ENCODE measurements at places on chromosomes 3 and 15.

DNA sequence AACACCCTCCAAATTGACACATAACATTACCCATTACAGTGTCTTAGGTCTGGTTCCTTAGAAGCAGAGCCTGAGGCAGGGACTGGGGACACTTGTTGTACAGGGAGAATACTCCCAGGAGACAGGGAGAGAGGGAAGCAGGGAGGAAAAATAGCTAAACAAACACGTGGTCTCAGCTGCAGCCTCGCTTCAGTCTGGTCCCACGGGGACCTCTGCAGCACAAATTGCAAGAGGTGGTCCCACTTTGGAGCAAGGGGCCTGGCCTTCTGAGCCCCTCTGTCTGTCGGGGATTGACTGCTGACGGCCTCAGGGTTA, 25.0 kb upstream of the PLA2G4D start:
- no peak for DNase-seq

DNA sequence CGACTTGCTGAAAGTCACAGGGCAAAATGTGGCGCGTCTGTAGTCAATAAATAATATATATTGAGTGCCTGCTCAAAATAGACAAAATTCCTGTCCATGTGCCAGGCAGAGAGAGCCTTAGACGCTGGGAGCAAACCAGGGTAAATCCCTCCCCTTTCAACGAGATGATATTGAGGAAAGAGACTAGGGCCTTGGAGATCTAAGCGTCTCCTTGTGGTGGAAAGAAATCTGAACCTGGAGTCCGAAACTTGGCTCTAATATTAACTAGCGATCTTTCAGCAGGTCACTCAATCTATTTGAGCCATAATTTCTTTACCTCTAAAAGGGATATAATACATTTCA, 348 bp upstream of the DPP8 start:
- no peak for DNase-seq

DNA sequence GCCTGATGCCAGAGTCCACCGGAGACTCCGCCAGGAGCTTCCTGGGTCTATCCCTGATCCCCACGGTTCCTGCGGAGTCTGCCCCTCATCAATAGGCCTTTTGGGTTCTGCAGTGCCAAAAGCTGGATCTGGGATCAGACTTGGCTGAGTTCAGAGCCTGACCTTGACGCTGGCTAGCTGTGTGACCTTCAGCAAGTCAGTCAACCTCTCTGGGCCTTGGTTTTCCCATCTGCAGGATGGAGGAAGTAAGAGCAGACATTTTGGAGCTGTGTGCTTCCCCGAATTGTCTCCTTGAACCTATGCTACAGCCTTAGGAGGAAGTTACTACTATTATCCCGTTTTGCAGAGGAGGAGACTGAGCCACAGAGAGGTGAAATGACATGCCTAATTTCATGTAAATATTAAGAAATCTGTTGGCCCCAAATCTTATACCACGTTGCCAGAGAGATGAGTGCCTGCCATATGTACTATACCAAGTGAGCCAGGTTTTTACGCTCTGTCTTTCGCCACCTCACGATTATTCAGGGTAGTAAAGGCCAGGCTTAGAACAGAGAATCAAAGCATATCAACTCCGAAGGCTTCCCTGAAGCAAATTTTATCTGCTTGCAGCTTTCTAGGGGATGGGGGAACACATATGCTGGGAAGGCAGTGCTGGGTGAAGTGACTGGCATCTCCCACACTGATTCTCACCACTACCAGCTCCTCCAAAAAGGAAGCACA, 112.5 kb downstream of the SRGAP3 start:
- DNase-seq = no peak

- DNase-seq = no peak
Observed at GRCh38 chr3:54427501-54427900, 305.1 kb downstream of the CACNA2D3 start.

GRCh38 chr3:113038328-113038727, 47.5 kb downstream of the GTPBP8 start:
- DNase-seq = no peak

GRCh38 chr3:53775018-53775417, 71.2 kb downstream of the CHDH start:
- no peak for DNase-seq

GRCh38 chr3:69938931-69939330, 60.6 kb upstream of the SAMMSON start:
- DNase-seq = no peak

- DNase-seq = no peak
Observed at GRCh38 chr15:39747326-39747725, 35.3 kb downstream of the FSIP1 start.

DNA sequence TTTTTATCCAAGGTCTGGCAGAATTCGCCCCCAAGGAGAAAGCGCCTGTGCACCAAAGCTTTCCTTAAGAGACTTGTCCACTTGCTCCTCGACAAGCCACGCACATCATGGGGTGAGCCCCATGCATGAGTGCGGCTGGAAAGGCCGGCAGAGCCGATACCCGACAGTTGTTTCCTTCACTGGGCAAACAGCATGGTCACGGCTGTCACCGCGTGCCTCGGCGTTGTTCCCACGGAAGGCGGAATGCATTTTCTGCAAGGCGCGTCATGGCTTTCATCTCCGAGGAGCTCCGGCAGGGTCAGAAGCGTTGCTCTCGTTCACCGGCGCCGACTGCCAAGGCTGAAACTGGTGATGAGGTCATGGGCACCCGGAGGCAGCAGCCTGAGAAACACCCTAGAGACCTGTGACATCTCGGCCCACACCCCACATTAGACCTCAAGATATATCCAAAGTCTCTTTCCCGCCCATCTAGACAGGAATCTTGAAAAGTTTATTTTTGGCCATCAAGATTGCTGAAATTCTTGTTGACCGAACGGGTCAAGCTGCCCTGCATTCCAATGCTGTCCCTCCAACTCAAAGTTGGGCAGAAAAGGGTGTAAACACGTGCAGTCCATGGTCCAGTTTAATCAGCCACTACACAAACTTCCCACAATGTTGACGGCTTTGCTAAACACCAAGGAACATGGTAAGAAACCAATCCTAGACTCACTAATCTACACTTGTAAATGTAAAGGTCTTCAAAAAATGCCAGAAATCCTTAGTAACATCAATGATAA, 604 bp upstream of the TJP1 start:
- no peak for DNase-seq

DNA sequence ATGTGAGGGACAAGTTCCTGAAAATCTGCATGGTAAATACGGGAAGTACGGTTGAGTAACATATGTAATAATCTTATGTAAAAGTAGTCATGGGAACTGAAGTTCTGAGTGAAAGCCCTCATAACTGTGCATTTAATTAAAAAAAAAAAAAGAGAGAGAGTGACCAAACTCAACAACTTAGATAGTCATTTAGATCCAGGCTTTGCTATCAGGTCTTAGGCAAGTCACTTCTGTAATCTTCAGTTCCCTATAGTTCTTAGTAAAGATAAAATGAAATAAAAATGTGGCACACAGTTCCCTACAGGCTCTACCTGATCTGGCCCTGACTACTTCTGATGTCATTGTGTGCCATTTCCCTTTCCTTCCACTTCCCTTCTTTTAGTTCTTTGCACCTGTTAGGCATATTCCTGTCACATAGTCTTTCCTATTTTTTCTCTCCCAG, 15.0 kb downstream of the RNF111 start:
- peak; percentile 24 for DNase-seq

DNA sequence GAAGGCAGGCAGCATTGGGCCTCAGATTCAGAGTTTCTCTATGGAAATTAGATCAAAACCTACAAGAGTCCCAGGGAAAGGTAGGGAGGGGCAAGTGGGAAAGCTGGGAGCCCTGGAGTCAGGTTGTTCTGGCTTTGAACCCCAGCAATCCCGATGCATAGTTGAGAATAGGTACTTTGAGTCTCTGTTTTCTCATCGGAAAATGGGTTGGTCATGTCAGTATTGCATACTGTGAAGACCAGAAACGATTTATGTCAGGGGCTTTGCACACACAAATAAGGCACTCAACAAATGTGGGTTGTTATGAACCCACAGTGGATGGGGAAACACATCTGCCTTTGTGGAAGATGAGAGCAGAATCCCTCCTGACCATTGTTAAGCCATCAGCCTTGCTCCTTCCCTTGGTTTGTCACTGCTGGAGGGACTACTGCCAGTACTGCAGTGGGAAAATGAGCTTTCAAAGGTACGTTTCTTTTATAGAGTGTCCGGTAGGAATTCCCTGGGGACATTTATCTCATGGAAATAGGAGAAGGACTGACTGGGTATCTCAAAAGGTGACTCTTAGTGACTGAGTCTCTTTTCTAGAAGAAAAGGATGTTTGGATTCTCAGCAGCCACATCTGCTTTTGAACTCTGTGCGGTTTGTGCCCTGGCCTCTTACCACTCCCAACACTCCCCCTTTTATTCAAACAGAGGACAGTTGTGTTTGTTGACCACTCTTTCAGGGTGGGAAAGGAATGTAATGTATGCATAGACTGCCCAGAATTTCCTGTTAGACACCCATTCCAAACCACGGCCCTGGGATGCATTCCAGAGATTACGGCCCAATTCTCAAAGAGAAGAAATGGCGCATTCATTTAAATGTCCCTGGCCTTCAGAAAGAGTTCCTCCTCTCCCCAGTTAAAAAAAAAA, 54.6 kb upstream of the VILL start:
- no peak for DNase-seq

GRCh38 chr3:111547631-111548030, 5.6 kb downstream of the CD96 start:
- DNase-seq = peak; percentile 1

DNA sequence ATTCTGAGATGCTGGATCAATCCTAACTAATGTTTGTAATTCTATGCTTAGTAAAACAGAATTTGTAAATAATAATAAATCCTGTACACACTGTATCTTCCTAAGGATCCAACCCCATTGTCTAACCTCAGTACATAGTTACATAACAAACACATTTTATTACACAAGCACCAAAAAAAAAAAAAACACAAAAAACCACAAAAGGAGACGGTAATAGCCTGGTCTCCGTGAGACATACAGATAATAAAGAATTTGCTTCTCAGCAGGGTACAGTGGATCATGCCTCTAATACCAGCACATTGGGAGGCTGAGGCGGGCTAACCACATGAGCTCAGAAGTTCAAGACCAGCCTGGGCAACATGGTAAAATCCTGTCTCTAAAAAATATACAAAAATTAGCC, 558.7 kb downstream of the MAGI1 start:
- no peak for DNase-seq

DNA sequence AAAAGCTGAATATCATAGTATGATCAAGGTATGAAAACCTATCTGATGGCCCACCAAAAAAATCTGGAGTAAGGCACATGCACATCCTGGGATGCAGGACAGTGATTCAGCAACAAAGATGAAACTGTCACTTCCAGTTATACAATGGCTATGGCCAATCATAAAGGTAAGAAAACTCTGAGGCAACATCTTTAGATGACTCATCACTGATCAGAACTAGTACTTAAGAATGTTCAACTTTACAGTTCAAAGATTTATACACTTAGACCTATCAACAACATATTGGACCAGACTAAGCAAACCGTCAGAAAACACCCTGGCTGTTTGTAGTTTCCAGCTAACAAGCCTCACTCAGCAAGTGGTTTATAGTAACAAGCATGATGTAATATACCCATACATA, 21.3 kb upstream of the PLCH1 start:
- no peak for DNase-seq

DNA sequence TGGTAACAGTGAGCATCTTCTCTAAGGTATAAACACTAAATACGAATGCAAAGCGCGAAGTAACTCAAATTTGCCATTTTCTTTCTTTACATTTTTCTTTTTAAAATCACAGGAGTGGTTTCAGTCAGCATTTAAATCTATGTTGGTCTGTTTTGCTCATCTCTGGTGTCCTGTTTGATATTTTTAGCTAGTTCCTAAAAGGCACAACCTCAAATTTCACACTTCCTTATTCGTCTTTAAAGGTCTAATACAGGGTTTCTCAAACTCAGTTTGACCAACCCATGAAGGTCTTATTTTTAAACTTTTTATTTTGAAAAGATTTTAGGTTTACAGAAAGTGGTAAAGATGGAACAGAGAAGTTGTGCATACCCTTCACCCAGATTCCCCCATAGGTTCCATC, 201.1 kb downstream of the MAGI1 start:
- no peak for DNase-seq

DNA sequence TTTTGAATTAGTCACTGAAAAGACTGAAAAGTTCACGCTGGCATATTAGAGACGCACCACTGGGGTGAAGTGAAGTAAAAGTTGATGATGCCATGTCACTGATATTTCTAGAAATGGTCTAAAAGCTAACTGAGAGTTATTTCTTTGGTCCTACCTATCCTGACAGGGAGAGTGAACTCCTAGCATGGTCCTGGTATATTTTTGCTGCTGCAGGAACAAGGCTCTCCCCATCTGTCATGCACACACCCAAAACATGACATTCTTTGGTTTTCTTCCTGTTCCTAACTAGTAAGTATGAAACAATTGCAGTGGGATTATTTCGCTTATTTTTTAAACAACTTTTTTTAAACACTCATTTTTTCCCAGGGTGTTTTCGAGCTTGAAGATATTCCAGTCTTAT, 466.7 kb downstream of the ERC2 start:
- DNase-seq = no peak

DNA sequence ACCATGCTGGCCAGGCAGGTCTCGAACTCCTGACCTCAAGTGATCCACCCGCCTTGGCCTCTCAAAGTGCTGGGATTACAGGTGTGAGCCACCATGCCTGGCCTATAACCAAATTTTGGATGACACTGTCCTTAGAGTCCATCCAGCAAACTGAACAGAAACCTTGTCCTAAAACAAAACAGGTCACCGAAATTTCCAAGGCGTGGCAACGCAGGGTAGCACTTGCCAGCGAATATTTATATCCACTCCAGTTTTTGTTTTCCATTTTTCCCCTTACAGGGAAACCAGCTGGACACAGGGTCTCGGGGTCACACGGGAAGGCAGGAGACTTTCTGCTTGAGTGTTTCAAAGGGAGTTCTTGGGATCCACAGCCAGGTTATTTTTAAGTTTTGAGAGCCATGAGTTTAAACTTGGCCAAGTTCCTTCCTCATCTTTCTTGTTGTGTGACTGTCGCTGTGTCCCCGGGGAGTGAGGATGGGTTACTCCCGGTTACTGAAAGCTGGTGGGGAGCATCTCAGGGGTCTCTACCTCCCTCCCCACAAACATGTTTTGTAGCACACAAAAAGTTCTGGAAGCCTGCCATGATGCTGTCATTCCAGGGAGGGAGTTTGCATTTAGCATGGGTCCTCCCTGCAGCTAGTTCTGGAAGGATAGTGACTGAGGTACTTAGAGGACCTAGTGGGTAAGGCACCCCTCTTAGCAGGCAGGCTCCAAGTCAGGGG, 12.6 kb downstream of the LIMD1 start:
- DNase-seq = no peak

Measured in OCI-LY7 (cell line).